ENCODE measurements at places on chromosomes 12 and 14. TPM values are rescaled to one million over a fixed set of nuclear protein-coding genes. Genes with fewer than 3 reads are reported as not detected.
A peak's percentile ranks its signal among the peaks of the same experiment; 100 is the strongest.

DNA sequence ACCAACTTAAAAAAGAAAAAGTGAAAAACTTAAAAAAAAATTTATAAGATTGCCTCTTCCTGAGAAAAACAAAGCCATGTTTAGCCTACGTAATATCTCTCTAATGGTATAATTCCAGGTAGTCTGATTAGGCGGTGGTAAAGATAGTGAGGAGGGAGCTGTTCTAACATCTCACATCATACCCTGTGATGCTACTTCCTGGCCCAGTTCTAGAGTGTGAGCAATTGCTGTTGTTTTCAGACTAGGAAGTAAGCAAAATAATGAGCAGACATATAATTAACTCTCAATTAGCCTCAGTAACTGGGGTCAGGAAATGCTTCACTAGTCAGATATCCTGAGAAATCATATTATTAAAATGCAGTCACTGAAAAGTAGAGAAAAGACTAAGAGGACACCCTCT is 113.9 kb downstream of the PHLDA1 start:
- DNase-seq = no peak

The TAS2R10 gene
- 0.86 TPM for total RNA-seq

DNA sequence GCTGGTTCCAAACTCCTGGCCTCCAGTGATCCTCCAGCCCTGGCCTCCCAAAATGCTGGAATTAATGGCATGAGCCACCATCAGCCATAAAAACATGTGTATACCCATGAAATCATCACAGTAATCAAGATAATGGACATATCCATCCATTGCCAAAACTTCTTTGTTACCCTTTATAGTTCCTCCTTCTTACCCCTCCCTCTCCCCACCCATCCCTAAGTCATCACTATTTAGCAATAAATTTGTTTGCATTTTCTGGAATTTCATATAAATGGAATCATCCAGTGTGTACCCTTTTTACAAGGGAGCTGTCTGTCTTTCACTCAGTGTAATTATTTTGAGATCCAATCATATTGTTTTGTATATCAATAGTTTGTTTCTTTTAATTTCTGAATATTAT is 42.4 kb downstream of the RPH3A start:
- no peak for DNase-seq

- DNase-seq = no peak
Observed at GRCh38 chr12:52321418-52321817, 220 bp upstream of the KRT83 start.

GRCh38 chr14:24888532-24888931 is 161.4 kb downstream of the STXBP6 start:
- DNase-seq = peak; percentile 40

DNA sequence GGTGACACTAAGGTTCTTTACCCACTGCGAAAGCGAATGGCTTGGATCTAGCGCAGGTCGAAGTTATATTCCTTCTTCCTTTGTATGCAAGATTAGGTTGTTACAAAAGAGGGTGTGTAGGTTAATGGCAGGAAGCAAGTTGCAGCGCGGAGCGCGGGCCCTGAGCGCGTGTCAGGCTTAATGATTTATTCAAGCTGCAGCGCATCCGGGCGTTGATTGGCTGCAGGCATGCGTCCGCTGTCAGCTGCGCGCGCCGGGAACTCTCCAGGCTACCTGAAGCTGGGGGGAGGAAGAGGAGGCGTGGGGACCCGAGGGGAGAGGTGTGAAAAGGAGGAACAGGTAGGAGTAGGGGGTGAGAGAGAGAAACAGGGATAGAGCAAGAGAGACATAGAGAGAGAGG is 7.4 kb downstream of the ASCL1 start:
- DNase-seq = no peak

The RHOF gene
- 9.0 TPM for total RNA-seq

DNA sequence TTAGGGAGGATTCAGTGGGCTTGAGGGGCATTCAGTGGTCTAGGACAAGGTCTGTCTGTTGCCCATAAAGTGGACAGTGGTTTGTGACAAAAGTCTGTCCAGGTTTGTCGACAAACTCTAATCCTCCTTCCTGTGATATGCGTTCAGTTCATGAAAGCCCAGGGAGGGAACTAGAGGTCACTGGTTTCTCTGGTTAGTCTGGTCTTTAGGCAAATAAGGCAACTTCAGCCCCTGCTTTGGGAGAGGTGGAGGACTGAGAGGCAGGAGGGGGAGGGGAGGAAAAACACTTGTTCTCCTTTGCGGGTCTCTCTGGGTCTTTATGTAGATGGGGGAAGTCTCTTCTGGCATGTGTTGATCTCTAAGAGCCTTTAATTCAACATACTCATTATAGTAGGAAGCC is 235.1 kb upstream of the PWP1 start:
- no peak for DNase-seq

GRCh38 chr14:44170101-44170500 is 337.0 kb downstream of the FSCB start:
- peak; percentile 2 for DNase-seq

DNA sequence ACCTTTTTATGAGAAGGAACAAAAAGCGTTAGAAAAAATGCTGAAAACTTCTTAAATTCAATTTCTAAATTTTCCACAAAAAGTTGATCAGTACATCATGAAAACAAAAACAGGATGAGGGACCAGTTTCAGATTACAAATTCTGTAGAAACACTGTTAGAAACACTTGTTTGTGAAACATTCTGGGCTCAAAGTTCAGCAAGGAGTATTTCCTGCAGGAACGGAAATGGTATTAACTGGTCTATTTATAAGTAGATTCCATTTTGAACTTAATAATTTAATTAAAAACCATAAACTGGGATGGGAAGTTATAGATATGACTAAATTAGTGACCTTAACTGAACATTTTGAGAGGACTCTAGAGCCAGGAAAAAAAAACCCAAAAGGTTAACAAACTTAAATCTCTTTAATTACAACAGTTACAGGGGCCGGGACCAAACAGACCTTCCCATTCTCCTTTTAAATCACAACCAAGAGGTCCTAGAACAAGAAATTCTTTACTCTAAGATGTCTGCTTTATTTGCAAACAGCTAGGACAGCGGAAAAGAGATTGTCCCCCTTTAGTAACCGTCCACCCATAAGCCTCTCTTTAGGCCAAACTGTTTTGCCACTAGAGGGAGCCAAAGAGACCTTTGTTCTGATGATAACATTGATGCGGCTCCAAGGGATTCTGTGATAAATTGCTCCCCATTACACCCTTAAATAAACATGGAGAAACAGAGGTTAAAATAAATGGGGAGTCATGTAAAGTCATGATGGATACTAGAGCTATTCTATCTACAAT is 69.0 kb upstream of the RERGL start:
- DNase-seq = peak; percentile 16

GRCh38 chr14:105398726-105399465 is 558 bp downstream of the TEX22 start:
- DNase-seq = no peak

The FAIM2 gene
- total RNA-seq = 3.9 TPM

- no peak for DNase-seq
Observed at GRCh38 chr12:96054244-96054610, 18.8 kb upstream of the LTA4H start.

The PRH2 gene
- 0.32 TPM for total RNA-seq

The GDF3 gene
- total RNA-seq = not detected

The SLC8A3 gene
- under 0.01 TPM for total RNA-seq

Measured in fibroblast of villous mesenchyme (primary cell).